Progenitor cell of endocrine pancreas (in vitro differentiated cells): ENCODE measurements at places on chromosomes 6 and 20.

GRCh38 chr6:28980137-28980851 is 24.8 kb downstream of the ZNF311 start:
- DNase-seq: no peak

DNA sequence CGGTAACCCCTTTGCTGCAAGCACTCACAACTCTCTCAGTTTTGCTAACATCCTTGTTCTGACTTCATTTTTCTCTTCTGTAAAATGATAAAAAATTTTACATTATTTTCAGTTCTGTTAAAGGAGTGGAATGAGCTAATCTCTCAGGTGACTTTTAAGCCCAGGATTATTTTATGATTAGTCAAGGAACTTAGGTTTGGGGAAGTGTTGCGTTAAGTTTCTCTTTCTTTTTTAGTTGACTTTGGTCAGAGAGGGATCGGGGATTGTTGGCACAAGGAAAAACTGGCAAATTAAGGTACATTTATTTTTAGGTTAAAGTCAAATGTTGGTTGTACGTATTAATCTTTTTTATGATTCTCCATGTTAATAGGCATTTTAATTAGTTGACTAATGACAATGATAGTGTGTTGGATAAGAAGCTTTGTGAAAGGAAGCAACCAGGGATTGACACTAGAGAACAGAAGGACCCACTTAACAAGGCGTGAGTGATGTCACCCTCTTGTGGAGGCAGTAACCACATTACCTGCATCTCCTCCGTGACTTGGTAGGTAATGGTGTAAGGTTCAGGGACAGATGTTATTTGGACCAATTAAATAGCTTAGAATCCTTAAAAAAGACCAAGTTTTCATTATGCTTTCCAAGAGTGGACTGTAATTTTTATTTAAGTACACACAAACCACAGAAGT is 31.6 kb downstream of the CD83 start:
- no peak for DNase-seq

- no peak for DNase-seq
Measured at GRCh38 chr6:146027586-146028251, 1.1 kb upstream of the GRM1 start.

DNA sequence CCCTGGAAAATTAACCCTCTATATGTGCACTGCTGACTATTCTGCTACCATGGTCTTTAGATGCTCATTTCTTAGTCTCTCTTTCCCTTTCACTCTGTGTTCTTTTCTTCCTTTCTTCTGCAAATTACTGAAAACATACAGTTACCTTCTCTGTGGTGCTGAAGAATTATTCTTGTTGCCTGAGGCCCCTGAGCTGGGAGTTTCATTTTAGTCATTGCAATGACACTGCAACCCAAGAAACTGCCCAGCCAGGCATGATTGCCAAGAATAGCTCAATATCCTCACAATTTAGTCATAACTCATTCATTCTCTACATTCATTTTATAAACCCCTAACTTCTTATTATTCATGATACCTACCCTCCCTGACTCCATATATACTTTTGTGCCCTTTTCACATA is 245.8 kb upstream of the RAB32 start:
- DNase-seq: no peak

GRCh38 chr20:61848851-61849250 is 216.8 kb downstream of the TAF4 start:
- no peak for DNase-seq

- DNase-seq: no peak
Measured at GRCh38 chr6:165439928-165440554, 130.6 kb upstream of the C6orf118 start.

- no peak for DNase-seq
Measured at GRCh38 chr6:41298785-41299502, 12.5 kb upstream of the TREM1 start.

DNA sequence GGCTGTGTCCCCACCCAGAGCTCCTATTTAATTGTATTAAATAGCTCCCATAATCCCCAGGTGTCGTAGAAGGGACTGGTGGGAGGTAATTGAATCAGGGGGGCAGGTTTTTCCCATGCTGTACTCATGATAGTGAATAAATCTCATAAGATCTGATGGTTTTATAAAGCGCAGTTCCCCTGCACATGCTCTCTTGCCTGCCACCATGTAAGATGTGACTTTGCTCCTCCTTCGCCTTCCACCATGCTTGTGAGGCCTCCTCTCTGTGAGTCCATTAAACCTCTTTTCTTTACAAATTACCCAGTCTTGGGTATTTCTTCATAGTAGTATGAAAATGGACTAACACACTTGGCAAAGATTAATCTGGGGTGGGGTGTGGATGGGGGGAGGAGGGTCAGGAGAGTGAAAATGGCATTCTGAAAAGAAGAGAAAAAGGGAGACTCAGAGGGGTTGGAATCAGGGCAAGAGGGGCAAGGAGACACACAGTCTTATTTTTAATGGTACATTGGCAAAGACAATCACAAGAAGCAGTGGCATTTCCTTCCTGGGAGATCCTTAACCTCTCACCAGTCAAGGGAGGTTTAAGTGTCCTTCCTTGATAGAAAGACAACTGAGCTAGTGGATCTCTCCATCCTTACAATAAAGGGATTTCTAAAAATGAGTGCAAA is 37.5 kb upstream of the NOX3 start:
- DNase-seq: no peak

DNA sequence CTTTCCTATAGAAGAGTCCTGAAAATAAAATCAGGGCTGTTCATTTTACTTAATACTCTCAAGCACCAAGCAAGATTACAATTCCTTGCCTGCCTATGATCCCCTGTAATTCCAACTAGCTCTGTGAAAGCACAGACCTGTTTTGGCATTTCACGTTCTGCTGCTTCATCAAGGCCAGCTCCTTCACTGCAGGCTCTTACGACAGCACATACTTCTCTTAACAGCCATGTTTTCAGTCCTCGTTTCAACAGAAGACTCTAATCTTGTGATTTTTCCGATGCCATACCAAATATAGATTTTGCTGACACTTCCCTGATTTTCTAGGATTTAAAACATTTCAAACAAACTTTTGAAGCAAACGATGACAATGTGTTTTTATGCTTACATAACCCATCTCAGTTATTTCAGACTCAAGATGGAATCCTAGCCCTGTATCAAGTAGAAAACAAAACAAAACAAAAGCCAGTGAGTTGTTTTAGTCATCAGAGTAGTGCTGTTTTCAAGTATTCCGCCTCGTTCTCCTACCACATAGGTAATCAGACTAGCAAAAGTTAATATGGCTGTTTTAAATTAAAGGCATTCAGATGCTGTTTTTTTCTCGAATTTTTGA is 616.5 kb upstream of the CITED2 start:
- no peak for DNase-seq

- DNase-seq: no peak
Measured at GRCh38 chr6:109242029-109242428, 140.2 kb downstream of the CD164 start.

DNA sequence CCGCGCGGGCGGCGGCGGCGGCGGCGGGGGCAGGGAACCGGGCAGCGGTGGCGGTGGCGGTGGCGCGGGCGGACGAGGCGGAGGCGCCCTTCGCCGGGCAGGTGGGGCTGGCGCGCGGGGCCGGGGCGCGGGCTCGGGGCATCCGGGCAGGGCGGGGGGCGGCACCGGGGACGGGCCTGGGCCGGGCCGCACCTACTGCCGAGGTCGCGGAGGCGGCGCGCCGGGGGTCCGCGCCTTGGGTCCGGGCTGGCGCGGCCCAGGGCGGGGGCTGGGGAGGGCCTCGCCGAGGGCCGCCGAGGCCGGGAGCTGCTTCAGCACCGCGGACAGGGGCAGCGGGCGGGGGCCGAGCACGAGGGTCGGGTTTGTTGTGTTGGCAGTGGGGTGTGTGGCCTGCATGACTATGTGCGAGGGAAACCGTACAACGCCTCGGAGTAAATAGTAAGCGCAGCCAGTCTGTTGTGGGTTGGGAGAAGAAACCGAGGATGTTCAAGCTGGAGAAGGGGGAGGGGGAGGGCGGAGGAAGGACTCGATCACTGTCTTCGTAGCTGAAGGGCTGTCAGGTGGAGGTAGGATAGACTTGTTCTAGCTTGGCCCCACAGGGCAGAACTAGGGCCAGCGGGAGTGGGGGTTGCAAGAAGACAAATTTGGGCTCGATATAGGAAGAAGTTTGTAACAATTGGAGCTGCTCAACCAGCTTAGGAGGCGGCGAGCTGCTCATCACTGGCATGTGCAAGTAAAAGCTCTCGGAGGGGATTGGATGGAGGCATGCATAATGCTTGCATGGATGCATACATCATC is 593 bp downstream of the MMP24 start:
- DNase-seq: peak; percentile 74

GRCh38 chr6:3683331-3683730 is 68.2 kb downstream of the PXDC1 start:
- no peak for DNase-seq

- no peak for DNase-seq
Measured at GRCh38 chr20:53569606-53570307, 23.9 kb downstream of the ZNF217 start.

DNA sequence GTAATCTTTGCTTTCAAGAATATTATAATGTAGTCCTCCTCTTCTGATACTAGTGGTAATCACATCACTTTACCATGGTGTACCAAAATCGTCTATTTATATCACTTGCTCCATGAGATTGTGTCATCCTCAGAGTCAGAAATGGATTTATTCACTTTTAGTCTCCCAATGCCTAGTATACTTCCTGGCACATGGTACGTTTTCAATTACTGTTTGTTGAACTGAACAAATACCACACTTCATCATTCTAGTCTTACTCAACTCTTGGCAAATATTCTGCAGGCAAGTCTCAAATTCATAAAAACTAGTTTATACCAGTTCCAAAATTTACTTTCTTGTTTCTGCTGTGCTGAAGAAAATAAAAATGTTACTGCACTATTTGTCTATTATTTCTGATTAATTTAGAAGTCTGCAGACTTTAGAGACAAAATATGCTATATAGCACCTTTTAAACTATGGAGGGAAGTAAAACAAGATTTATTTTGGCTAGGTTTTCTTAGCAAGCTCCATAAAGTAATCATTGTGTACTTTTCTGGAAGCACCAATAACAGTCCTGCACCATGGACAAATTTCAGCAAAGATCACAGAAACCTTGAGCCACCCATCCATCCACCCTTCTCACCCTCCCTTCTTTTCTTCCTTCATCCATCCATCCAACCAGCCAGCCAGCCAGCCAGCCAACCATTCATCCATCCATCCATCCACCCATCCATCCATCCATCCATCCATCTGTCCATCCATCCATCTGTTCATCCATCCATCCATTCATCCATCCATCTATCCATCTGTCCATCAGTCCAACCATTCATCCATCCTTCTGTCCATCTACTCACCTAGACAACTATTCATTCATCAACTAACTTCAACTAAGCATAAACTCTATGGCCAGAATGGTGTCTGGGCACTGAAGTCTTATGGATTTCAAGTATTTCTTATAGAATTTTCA is 102.1 kb upstream of the STMND1 start:
- no peak for DNase-seq

- no peak for DNase-seq
Measured at GRCh38 chr20:57579898-57580447, 19.1 kb downstream of the PCK1 start.

DNA sequence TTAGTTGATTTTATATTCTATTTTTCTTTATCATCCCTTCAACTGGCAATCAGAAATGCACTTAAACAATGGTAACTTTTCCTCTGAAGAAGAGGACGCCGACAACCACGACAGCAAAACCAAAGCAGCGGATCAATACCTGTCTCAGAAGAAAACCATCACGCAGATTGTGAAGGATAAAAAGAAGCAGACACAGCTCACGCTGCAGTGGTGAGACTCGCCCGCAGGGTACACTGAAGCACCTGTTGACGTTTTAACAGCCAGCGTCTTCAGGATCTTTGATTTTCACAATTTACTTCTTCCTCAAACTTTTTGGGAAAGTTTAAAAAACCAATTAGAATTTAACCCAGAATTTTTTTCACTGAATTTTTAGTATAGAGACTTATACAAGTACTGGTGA is 701 bp downstream of the RFX6 start:
- DNase-seq: no peak
